ENCODE measurements at places on chromosomes 2 and 18.

DNA sequence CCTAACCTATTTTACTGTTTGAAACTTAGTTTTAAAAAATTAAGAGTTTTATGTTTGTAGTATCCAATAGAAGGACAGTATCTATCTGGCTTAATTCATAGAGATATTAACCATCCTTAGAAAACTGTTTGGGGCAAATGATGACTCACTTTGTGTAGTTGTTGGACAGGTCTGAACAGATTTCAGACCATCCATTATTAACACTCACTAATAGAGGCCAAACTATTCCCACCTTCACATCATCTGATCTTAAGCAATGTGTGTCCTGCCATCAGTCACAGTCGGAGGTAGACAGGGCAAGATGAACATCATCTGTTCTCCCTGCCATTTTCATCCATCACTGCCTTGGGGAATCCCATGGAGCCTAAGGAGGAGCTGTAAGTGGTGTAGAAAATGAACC is 164.6 kb upstream of the DCC start:
- DNase-seq: no peak

DNA sequence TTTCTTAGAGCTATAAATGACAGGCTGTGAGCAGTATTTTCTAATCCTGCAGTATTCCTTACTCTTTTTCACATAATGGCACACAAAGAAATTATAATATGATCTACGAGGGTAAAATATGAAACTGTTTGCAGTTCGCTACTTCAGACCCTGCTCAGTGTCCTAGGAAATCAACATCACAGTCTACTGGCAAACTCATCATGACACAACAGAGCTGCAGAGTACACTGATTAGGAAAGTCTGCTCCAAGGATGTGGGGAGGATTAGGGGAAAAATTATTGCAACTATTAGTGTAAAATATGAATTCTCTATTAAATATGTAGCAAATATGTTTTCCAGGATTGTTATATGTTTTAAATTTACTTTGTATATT is 149.2 kb upstream of the REG3G start:
- DNase-seq: no peak

DNA sequence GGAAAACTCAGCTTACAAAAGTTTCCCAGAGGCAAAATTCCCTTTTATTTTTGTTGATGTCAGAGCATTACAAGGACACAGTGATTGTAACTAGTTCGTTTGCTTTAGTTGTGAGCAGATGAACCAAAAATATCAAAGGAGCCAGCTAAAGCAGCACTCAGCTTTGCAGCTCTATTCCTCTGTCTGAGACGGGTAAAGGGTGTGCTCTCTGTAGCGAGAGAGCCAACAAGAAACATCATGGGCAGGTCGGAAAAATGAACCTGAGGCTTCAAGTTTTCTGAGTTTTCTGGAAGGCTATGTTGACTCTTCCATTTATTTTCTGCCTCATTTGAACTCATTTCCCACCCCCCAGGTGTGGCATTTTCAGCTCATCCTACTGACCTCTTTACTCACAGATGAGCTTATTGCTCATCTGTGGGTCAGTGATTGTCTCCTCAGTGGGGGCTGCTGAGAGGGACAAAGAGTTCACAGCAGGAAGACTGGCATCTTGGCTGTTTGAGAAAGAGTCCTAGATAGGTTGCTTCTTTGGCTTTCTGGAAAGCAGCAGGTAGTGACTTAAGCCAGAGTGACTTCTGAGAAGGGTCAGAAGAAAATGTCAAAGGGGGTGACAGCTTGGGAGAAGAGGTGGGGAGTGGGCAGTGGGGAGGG is 66.6 kb upstream of the EPC2 start:
- DNase-seq: no peak

DNA sequence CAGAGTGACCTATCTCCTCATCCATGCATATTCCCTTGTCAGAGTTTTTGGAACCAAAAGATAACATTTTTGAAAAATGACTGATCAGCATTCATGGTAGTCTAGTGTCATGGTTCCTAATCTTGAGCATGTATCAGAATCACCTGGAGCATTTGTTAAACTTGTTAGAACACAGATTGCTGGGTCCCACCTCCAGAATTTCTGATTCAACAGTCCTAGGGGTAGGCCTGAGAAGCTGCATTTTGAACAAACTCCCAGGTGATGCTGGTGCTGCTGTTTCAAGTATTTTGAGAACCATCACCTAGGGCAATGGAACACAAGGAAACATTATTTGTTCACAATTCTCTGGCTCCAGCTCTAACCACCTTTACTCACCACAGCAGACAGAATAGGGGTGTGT is 21.0 kb downstream of the TMEM200C start:
- no peak for DNase-seq

- no peak for DNase-seq
Measured at GRCh38 chr18:55088000-55088401, 128.7 kb upstream of the CCDC68 start.

- no peak for DNase-seq
Measured at GRCh38 chr18:79217979-79218604, 148.9 kb downstream of the ATP9B start.

DNA sequence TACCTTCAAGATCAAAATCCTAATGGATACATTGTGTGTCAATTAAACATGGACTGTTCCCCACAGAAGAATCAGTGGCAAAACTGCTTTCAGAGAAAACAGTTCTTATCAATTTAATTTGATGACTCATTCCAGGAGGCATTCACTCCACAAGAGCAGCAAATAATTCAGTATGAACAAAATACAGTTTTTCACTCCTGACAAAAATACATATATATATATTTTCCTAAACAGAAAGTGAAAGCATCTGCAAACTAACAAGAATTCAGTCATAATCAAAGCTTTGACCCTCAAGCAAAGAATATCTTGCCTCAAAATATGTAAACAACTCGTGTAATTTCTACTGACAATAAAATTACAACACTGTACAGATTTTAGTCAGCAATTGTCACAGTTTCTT is 685.1 kb upstream of the SLC8A1 start:
- DNase-seq: no peak

DNA sequence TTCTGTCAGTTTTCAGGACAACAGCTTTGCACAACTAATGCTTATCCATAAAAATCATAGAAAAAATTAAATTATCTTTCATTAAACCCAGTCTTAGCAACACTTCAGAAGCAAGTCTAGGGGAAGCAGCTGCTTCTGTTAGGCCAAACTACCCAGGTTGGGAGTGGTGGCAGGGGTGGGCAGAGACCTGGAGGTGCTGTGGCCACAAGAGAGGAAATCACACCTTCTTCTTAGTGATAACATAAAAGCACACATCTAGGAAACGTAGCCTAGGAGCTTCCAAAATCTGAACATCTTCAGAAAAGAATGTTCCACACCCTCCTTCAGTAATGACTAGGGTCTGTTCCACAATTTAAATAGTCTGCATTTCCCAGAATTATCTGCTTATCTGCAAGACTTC is 32.3 kb upstream of the FRZB start:
- no peak for DNase-seq

GRCh38 chr2:46116150-46116549 is 181.1 kb upstream of the EPAS1 start:
- no peak for DNase-seq

DNA sequence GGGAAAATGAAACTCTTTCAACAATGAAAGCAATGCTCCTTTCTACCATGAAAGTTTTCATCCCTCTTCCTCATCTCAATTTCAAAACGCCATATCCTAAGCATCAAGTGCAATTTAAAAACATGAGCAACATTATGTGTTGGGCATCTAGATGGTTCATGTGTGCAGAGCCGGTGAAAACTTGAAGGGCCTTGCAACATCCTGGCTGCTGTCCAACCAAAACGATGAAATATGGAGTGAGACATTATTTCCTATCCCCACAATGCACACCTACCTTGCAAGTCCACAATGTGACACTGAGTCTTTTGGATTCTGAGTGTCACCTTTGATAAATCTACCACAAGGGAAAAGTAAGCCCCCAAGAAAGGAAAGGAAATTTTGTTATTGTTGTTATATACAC is 110.0 kb downstream of the NCKAP5 start:
- no peak for DNase-seq

DNA sequence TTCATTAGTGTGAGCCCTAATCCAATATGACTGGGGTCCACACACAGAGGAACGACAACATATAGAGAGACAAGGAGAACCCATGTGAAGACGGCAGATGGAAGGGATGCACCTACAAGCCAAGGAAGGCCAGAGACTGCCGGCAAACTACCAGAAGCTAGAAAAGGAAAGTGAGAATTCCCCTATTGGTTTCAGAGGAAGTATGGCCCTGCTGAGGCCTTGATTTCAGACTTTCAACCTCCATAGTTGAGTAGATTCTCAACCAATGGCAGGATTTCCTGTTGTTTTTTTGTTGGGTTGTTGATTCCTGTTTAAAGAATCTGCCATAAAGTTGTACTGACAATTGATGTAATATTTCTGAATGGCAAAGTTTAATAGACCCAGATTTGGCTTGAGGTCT is 241.5 kb downstream of the SATB2 start:
- no peak for DNase-seq

Measured in hematopoietic multipotent progenitor cell treated with erythropoietin and hydrocortisone succinate and interleukin-3 and kit ligand, for 8 days (in vitro differentiated cells).